Stimulated activated CD4-positive, alpha-beta T cell treated with anti-CD3 and anti-CD28 coated beads, Interleukin-12 subunit alpha, Interleukin-12 subunit beta, amount 100 ng/mL, for 24 hours (primary cell): ENCODE measurements at places on chromosomes 3 and 15.
A peak's percentile ranks its signal among the peaks of the same experiment; 100 is the strongest.

- no peak for DNase-seq
Observed at GRCh38 chr3:37887062-37887461, 25.4 kb downstream of the CTDSPL start.

DNA sequence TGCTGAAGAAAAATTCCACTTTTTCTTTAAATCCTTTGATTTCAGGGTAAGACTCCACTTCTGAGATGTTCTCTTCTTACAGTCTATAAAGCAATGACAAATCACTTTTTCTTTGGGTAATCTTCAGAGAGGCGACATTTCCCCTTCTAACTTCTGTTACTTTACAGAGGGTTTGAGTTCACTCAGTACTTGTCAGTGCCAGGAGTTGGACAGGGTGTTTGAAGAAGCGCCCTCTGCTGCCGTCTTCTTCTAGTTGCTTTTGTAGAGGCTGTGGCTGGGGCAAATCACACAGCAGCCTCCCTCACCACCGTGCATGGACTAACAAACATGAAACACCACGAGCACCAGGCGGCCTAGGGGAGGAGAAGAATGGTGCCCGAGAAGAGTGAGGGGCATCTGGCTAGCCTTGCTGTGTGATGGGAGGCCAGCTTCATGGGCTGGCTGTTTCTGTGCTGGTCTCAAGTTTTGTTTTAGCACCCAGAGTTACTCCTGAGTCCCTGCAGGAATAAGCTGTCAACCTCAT is at the start of gene CD80:
Gene CD80 (minus strand): TSS at position 174 of the 523 bp plus-strand sequence. CDS start 1,886 bp downstream, outside the sequence.
- peak; percentile 56 for DNase-seq

GRCh38 chr3:170151536-170151935 is 30.0 kb downstream of the PHC3 start:
- no peak for DNase-seq

GRCh38 chr3:148948913-148949657 is 42.3 kb upstream of the GYG1 start:
- no peak for DNase-seq

DNA sequence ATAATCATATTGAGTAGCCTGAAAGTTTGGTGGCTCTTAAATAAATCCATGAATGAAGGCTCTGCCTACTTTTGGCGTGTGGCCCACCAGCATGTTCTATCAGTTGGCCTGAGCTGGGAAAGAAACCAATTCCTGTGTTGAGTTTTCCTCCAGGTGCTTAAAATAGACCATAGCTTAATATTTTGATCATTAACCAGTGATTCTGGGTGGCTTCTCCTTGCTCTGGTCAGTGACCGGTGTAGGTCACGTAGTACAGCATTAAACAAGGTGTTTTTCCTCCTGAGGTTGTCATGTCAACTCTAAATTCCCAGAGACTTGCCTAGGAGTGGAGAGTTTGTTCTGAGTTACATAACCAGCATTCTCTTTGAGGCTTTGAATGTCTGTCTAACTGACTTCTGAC is 1.3 kb downstream of the HHLA2 start:
- DNase-seq, result no peak

GRCh38 chr15:89936051-89936785 is 23.5 kb upstream of the ARPIN start:
- DNase-seq, result no peak

DNA sequence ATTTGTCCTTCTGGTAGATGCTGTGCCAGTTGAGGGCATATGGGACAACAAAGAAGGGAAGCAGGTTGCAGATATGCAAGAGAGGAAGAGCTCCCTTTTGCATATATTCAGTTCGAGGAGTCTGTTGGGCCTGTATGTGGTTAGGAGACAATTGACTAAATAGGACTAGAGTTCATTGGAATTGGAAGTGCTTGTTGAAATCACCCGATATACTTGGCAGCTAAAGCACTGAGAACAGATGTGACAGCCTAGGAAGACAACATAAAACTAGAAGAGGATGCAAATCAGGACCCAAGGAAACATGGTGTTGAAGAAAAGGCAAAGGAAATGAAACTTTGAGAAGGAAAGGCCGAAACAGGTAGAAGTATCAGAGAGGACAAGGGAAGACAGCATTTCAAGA is 215.2 kb upstream of the P2RY1 start:
- no peak for DNase-seq
